ENCODE measurements at places on chromosomes 2 and 18. TPM values are rescaled to one million over a fixed set of nuclear protein-coding genes. Genes with fewer than 3 reads are reported as not detected.
A peak's percentile ranks its signal among the peaks of the same experiment; 100 is the strongest.

The SLC11A1 gene
- 1.1 TPM for total RNA-seq

The GRB14 gene
- total RNA-seq: 2.0 TPM

The IL1R1 gene
- 23.9 TPM for total RNA-seq

The ALPP gene
- total RNA-seq: 0.11 TPM

The TEKT4 gene
- not detected for total RNA-seq

DNA sequence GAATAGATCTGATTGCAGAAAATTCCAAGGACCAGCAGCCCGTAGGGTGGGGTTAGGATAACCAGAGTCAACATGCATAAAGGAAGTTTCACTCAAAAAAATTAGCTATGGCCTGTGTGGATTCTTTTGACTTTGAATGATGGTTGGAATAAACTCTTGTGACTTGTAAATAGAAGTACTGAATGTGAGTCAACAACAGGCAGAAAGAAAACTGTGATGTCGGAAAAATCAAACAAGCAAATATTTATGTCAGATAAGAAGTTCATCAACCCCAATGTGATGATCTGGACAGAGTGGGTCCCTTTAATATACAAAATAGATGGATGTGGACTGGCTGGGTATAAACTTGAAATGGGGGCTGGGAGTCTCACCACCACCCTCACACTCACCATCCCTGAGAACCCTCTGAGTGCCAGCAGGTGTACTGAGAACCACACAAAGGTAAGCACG lies 68.4 kb downstream of the TIMM21 start:
- DNase-seq: no peak
- H3K27ac ChIP-seq: no peak overlapping the region
- no peaks in the 10 kb centered on the region for H3K27me3 ChIP-seq
- no peaks in the 10 kb centered on the region for H3K4me1 ChIP-seq
- no peak overlapping the region for H3K4me3 ChIP-seq

DNA sequence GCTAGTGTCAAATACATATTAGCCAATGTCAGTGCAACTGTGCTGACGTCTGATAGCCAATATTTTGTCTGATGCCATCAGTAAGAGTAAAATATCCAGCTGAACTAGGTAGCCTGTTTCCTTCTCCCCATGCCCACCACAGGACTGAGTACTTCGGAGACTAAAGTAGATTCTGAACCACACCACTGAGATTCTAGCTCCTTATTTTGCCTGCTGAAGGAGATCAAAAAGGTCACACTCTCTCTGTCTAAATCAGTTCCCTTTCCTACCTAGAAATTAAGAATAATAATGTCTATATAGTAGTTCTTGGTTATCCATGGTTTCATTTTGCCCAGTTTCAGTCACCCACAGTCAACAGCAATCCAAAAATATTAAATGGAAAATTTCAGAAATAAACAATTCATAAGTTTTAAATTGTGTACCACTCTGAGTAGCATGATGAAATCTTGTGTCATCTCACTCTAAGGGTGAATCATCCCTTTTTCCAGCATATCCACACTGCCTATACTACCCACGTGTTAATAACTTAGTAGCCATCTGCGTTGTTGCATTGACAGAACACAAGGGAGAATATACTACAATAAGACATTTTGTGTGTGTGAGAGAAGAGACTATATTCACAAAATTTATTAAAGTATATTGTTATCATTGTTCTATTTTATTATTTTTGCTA lies 1043.3 kb upstream of the PIK3C3 start:
- no peaks in the 10 kb centered on the region for H3K4me1 ChIP-seq
- H3K4me3 ChIP-seq: no peak overlapping the region
- no peaks in the 10 kb centered on the region for H3K36me3 ChIP-seq
- H3K27ac ChIP-seq: no peak overlapping the region

- no peak for DNase-seq
- H3K4me3 ChIP-seq: no peak overlapping the region
- H3K27ac ChIP-seq: no peak overlapping the region
- H3K27me3 ChIP-seq: no peaks in the 10 kb centered on the region
- H3K36me3 ChIP-seq: no peaks in the 10 kb centered on the region
- no peaks in the 10 kb centered on the region for H3K4me1 ChIP-seq
These were observed 1096.8 kb upstream of the GYPC start for GRCh38 chr2:125559186-125559585.

- H3K27me3 ChIP-seq: no peaks in the 10 kb centered on the region
- peak overlapping the region; percentile 92 for H3K27ac ChIP-seq
- DNase-seq: peak; percentile 19
- H3K4me3 ChIP-seq: peak overlapping the region; percentile 87
These were observed 1.2 kb upstream of the CLASP1 start for GRCh38 chr2:121650315-121650930.

DNA sequence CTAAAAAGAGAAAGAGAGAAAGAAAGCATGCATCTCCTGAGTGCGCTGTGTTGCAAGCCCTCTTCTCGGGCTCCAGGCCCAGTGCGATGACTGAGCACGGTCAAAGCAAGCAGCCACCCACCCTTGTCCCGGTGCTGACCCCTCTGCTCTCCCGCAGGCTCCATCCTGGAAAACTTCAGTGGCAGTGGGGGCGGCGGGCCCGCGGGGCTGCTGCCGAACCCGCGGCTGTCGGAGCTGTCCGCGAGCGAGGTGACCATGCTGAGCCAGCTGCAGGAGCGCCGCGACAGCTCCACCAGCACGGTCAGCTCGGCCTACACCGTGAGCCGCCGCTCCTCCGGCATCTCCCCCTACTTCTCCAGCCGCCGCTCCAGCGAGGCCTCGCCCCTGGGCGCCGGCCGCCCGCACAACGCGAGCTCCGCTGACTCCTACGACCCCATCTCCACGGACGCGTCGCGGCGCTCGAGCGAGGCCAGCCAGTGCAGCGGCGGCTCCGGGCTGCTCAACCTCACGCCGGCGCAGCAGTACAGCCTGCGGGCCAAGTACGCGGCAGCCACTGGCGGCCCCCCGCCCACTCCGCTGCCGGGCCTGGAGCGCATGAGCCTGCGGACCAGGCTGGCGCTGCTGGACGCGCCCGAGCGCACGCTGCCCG lies 252.5 kb downstream of the GLI2 start:
- no peaks in the 10 kb centered on the region for H3K4me1 ChIP-seq
- H3K27me3 ChIP-seq: no peaks in the 10 kb centered on the region
- no peaks in the 10 kb centered on the region for H3K36me3 ChIP-seq
- H3K4me3 ChIP-seq: no peak overlapping the region
- H3K27ac ChIP-seq: no peak overlapping the region
- DNase-seq: no peak

GRCh38 chr2:174965992-174966744 lies 39.0 kb downstream of the CHN1 start:
- no peaks in the 10 kb centered on the region for H3K36me3 ChIP-seq
- H3K27me3 ChIP-seq: no peaks in the 10 kb centered on the region
- no peaks in the 10 kb centered on the region for H3K4me1 ChIP-seq
- H3K4me3 ChIP-seq: no peak overlapping the region

DNA sequence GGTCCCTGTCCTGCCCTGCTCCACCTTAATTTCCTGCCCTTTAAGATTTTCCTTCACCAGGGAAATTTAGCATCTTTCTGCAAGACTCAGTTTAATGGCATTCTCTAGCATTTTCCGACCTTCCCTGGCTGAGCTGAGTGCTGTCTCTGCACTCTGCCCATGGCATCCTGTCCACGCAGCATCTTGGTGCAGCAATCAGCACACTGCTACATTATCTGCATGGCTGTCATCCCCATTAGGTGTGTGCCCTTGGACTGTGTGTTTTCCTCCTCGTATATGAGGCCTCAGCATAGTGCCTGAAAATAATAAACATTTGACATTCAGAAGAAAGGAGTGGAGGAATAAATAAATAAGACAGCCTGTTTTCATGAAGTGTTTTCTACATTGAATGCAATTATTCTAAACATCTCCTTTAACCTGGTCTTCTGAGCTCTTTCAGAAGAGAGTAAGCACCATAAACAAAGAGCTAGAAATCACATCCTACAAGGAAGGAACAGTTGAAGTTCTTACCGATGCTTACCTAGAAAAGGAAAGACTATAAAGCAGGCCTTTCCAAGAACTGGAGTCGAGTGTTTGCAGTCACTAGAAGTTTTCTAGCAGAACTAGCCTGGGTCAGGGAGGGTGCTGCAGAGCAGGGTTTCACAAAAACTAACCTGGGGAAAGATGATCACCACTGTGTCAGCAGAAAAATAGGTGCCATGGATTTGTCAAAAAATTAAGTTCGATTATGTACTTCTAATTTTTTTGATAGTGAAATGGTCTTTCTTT lies 131.4 kb upstream of the ITGB6 start:
- no peaks in the 10 kb centered on the region for H3K36me3 ChIP-seq
- no peak overlapping the region for H3K4me3 ChIP-seq
- H3K4me1 ChIP-seq: no peaks in the 10 kb centered on the region
- no peak overlapping the region for H3K27ac ChIP-seq
- H3K27me3 ChIP-seq: no peaks in the 10 kb centered on the region

GRCh38 chr18:75157381-75157780 lies 51.6 kb downstream of the PTGR3 start:
- DNase-seq: no peak
- no peaks in the 10 kb centered on the region for H3K27me3 ChIP-seq
- no peak overlapping the region for H3K27ac ChIP-seq
- no peaks in the 10 kb centered on the region for H3K36me3 ChIP-seq

DNA sequence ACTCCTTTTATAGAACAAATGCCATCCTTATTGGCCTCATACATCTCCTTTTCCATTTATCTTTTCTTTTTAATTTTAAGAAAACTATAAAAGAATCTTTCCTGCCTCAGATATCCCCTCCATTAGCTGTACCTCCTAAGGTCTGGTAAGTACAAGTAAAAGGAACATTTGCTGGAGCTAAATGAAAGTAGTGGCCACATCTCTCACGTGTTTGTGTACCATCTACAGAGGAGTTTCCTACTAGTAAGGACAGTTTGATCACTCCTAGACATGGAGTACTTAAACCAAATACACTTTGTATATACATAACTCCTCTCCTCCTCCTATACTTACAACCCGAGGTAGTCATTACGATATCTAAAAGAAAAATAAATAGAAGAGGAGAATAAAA lies 504.8 kb downstream of the LRRTM4 start:
- H3K4me3 ChIP-seq: no peak overlapping the region
- no peak for DNase-seq
- H3K36me3 ChIP-seq: no peaks in the 10 kb centered on the region
- H3K27ac ChIP-seq: no peak overlapping the region

- H3K36me3 ChIP-seq: no peaks in the 10 kb centered on the region
- H3K27me3 ChIP-seq: no peaks in the 10 kb centered on the region
- DNase-seq: no peak
- peaks cover 40% of the 10 kb centered on the region for H3K4me1 ChIP-seq
- H3K27ac ChIP-seq: no peak overlapping the region
These were observed 38.1 kb downstream of the AGFG1 start for GRCh38 chr2:227509824-227510619.

DNA sequence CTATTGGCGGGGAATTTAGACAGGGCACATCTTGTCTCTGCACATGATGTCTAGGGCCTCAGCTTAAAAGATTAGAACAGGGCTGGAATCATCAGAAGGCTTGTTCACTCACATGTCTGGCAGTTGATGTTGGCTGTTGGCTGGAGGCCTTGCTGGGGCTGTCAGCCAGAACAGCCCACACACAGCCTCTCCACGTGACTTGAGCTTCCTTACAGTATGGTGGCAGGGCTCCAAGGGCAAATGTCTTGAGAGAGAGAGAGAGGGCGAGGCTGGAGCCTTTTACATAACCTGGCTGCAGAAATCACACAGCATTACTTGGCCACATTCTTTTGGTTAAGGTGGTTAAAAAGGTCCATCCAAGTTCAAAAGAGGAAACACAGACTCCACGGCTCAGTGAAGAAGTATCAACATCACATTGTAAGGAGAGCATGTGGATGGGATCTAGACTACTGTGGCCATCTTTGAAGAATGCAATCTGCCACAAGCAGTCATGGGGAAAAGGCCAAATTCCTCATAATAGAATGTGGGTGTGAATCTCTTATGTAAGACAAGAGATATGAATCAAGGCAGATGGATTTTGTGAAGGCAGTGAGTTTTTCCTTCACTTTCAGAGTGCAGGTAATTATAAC lies 30.4 kb downstream of the SRSF7 start:
- H3K27me3 ChIP-seq: no peaks in the 10 kb centered on the region
- no peaks in the 10 kb centered on the region for H3K4me1 ChIP-seq

- H3K36me3 ChIP-seq: no peaks in the 10 kb centered on the region
- no peak for DNase-seq
- no peak overlapping the region for H3K27ac ChIP-seq
- no peaks in the 10 kb centered on the region for H3K4me1 ChIP-seq
These were observed 139.3 kb downstream of the KLHL29 start for GRCh38 chr2:23524261-23524706.

- H3K27me3 ChIP-seq: no peaks in the 10 kb centered on the region
- no peaks in the 10 kb centered on the region for H3K36me3 ChIP-seq
- DNase-seq: no peak
- H3K4me1 ChIP-seq: no peaks in the 10 kb centered on the region
These were observed 282.9 kb downstream of the DYSF start for GRCh38 chr2:71736091-71736861.

GRCh38 chr18:48123324-48123723 lies 192.9 kb upstream of the SMAD2 start:
- H3K4me1 ChIP-seq: no peaks in the 10 kb centered on the region
- no peak for DNase-seq
- no peaks in the 10 kb centered on the region for H3K36me3 ChIP-seq
- no peaks in the 10 kb centered on the region for H3K27me3 ChIP-seq
- H3K4me3 ChIP-seq: no peak overlapping the region

Data from colonic mucosa (tissue), 4 donors.